ENCODE measurements at places on chromosomes 4 and X.

- DNase-seq: no peak
These were observed 475.5 kb upstream of the FGF16 start for GRCh38 chrX:76971393-76972376.

DNA sequence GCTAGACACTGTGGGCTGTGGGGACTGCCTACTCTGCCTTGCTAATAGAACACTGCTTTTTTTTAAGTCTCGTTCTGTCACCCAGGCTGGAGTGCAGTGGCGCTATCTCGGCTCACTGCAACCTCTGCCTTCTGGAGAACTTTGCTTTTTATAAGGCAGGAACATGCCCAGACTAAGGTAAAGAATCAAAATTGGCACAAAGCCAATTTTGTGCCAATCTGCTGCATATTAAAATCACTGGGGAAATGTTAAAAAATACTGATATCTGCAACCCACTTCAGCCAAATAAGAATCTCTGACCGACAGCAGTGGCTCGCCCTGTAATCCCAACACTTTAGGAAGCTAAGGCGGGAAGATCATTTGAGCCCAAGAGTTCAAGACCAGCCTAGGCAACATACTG lies 36.5 kb upstream of the CEP135 start:
- no peak for DNase-seq

- no peak for DNase-seq
These were observed 66.4 kb downstream of the CDKL5 start for GRCh38 chrX:18491587-18492340.

GRCh38 chr4:138204507-138204906 lies 37.6 kb downstream of the SLC7A11 start:
- DNase-seq: no peak

DNA sequence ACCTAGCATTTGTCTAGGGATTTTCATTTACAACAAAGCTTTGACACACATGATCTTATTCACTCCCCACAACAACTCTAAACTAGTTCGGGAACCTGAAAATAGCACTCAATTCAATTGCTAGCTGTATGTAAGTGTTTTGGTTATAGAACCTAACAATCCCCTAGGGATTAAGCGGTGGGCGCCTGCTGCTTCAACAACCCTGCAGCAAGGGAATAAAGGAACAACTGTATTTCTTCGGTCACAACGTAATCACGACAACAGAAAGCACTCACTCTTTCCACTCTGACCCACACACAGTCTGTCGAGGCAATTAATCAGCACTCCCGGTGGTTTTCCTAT lies 674 bp upstream of the DIAPH2 start:
- peak; percentile 23 for DNase-seq

DNA sequence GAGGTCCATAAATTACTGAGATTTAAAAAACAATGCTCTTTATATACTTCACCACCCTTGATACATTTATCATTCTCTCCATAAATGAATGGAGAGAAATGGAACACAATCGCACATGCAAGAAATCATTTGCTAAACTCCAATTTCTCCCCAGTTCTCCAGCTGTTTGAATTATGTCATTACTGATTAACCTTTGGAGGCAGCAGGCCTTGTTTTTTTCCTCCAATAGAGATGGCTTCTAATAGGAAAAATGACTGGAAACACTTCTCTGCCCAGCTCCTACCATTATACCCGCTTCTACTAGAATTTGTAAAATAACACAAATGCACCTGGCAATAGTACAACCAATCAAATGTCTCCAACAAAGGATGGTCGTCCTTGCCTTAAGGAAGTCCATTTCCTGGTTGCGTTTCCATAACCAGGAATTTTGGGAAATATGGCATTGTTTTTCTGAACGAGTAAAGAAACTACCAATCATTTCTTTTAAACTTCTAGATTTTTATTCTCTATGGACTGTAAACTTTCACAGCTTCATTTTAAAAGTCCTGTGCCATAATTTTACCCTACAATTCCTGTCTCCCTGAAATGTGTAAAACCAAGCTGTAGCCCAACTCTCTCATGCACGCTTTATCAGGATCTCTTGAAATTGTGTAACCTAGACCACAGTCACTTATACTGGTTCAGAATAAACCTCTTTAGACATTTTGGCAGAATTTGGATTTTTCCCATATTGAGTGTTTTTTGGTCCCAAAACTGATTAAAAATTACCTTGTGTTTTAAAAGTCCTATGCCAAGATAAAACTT lies 60.1 kb downstream of the APBB2 start:
- DNase-seq: no peak

DNA sequence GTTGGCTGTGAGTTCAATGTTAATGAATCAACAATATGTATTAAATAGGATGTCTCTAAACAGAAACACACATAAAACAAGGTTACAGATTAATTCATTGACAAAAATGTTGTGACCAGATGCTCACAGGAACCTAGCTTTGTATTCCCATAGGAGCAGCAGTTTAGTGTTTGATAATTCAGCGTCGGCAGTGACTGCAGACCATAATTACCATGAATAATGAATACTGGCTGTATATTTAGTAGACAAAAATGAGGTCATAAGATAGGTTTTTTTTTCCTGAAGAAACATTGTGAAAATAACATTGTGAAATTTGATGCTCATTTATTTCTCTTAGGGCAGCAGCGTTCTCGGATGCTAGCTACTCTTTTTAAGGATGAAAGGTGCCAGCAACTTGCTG lies 27.8 kb downstream of the COPS4 start:
- no peak for DNase-seq

DNA sequence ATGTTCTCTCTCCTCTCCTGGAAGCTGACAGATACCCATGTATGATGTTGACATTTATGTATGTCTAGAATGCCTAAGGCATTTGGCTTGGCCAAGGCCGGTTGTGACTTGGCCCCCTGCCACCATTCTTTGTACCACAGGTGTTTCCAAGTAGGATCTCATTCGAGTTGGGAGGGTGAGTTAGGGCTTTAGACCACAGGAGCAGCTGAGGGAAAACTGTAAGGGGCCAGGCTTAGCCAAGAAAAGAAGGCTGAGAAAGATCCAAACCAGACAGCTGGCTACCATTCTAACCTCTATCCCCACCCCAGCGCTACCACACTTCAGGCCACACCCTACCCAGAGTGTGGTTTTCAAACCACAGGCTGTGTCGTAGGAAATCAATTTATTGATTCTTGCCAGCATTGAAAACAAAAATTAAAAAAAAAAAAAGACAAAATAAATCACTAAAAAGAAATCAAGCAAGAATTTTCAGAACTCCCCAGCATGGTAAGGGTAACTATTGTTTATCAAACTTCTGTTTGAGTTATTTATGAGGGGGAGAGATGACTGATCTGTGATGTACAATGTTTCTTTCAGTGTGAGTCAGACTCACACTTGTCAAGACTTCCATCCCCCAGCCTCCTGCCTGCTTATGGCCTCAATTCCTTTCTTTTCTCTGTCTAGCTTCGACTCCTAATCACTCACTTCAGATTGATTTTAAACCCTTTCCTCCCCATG lies 9.9 kb downstream of the TMSB4X start:
- peak; percentile 58 for DNase-seq

GRCh38 chr4:169024762-169025161 lies 14.7 kb upstream of the CBR4 start:
- DNase-seq: peak; percentile 77

GRCh38 chr4:144801731-144802130 lies 155.8 kb downstream of the HHIP start:
- DNase-seq: no peak

DNA sequence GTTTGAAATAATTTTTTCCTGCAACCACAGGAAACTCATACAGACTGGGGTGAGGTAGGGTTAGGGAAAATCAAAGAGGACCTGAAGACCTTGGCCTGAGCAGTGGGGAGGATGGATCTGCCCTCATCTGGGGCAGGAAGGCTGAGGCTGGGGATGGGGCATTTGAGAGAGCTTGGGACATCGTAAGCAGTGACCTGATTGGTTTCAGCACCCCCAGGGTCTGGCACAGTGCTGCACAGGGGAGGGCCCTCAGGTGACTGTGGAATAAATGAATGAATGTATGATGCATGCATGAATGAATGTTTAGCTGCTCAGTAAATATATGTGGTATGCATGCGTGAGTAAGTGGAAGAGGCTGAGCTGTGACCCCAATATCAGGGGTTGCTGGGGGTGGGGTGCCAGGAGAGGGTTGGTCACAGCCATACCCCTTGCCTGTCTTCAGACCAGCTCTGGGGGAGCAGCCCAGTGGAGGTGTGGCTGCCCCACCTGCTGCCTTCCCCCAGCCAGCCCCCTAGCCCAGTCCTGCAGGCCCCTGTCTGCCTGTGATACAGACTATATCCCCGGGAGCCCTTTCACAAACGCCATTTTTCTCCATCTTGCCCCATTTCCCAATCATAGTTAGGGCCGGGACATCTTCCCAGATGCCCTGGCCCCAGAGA lies 11.0 kb upstream of the TNIP2 start:
- DNase-seq: no peak

GRCh38 chr4:160026721-160027120 lies 923.8 kb downstream of the RAPGEF2 start:
- DNase-seq: peak; percentile 39

DNA sequence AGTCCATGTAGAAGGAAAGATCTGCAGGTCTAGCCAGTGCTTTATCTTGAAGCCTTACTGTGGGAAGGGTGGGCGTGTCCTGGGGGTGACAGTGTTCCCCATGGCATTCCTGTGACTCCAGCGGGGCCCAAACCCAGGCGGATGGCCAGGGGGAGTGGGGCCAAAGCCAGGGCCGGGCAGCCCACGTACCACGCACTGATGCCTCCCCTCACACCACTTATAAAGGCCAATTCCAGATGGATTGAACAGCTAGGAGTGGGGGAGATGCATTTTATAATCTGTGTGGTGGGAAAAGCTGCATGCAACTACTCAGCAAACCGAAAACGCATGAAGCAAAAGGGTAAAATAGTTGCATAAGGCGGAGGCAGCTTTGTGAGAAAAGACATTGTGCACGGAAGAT lies 36.4 kb downstream of the NELFA start:
- DNase-seq: no peak

GRCh38 chrX:40434947-40435346 lies 145.8 kb upstream of the ATP6AP2 start:
- peak; percentile 49 for DNase-seq

DNA sequence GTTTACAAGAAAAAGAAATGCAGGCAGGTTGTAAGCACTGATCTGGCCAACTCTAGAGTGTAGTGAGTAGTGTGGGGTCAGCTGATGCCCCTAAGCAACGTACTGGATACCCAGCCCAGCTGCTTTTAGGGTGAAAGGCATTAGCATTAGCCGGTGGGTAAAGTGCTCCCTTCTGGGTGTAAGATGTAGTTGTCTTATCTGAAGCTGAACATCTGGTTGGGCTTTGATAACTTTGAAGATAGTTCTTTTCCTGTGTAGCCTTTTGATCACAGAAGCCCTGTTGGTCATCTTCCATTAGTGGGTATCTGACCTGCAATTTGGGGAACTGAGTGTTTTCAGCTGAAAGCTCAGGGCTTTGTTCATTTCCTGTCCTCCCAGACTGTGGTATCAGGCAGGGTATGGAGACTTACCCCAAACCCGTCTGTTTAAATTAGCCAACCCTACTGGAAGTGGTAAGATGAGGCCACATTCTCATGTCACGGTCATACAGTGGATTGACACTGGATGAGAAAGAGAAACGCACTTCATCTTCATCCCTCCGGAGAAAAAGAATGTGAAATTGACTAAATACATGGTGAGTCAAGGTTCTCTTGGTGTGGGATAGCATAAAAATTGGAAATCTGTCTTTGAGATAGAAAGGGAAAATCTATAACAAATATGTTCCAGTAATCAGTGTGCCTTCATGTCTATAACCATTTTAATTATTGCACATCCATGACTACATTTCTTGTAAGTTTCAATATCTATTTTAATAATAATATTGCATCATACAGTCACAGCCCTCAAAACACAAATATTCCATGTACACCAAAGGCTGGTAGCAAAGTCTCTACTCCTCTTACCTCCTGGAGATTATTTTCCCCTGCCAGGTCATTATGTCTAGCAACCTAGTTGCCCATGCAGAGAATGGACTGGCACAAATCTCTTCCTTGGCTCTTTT lies 8.7 kb downstream of the RHOH start:
- DNase-seq: no peak

DNA sequence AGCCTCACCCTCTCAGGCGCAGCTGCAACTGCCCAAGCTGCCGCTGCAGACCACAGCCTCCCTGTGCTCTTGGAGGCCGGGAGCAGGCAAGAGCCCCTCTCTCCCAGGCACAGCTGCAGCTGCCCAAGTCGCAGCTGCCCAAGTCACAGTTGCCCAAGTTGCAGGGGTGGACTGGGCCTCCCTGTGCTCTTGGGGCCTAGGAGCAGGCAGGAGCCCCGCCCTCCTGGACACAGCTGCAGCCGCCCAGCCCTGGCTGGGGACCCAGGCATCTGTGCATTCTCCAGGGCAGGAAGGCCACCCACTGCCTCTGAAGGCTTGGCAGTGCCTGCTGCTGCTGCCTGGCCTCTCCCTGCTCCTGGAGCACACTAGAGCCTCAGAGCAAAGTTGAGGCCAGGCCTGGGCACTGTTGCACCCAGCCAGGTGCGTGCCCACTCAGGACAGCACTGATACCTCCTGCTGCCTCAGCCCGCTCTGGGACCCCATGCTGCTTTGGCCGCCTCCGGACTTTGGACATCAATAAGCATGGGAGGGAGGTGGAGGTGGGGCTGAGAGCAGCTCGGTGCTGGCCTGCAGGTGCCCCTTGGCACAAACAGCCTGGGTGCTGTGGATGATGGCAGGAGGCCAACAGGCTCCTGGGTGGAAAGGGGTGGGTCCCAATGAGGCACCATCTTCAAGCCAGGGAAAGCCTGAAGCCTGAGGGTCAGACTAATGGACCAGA lies 247.5 kb downstream of the PDGFC start:
- no peak for DNase-seq

- DNase-seq: no peak
These were observed 168.9 kb downstream of the GPAT3 start for GRCh38 chr4:83704786-83705185.

DNA sequence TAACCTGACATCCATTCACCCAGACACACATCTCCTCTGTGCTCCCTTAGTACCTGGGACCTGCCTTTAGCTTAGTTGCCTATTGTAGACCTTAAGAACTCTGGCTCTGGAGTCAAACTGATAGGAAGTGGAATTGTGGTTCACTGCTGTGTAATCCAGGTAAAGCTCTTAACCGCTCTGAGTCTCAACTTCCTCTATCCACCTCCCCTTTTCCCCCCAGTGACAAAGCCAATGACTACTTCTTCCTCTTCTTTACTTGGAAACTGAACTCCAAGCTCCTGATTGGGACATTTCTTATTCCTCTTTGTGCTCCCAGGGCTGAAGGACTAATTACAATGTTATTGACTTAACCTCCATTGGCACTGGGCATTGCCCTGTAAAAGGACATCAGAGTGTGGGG lies 94.1 kb downstream of the DRD5 start:
- no peak for DNase-seq

- DNase-seq: peak; percentile 57
These were observed 56.1 kb downstream of the CCKAR start for GRCh38 chr4:26434030-26434639.

- no peak for DNase-seq
These were observed 54.4 kb downstream of the TAPT1 start for GRCh38 chr4:16171831-16172230.

DNA sequence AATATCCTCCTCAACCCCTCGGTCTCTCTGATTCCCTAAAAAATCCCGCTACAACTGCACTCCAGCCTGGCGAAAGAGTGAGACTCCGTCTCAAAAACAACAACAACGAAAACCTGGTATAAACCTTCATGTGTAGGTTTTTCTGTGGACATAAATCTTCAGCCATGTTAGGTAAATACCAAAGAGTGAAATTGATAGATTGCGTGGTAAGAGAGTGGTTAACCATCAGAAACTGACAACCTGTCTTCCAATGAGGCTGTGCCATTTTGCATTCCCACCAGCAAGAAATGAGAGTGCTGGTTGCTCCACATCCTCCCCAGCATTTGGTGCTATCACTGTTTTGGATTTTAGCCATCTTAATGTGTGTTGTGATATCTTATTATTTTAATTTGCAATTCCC lies 10.9 kb downstream of the TBC1D19 start:
- no peak for DNase-seq
